ENCODE measurements at places on chromosomes 12 and 14.
A peak's percentile ranks its signal among the peaks of the same experiment; 100 is the strongest.

DNA sequence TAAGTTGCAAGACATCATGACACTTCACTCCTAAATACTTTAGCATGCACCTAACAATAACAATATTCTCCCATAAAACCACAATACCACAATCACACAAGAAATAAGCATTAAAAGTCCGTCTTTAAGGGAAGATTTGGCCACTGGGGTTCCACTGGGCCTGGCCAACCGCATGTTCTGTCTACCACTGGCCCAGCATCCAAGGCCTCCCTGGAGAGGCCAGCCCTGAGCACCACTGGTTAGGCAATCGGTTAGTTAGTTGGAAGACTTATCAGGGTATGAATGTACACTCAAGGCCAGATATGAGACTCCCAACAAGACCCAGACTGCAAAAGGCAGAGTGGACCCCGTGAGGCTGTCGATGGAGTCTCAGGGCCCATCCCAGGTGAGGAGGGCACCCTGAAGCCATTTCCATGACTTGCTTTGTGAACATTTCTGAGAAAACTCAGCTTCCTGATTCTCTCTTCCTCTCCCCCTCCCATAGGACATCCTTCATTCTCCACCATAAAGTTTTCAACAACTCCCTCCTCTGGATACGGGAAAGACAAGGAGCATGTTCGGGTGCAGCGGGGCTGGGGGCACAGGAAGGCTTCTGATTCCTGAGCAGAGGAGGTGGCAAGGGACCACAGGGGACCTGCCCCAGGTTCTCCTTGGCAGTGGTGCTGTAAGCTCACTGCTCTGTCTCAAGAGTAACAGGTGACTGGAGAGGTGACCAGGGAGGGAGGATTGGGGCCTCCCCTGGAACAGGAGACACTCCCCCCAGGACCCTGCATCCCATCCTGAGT, 5.9 kb downstream of the PXN start:
- DNase-seq: no peak

GRCh38 chr12:89247541-89247942, 104.8 kb downstream of the DUSP6 start:
- no peak for DNase-seq

DNA sequence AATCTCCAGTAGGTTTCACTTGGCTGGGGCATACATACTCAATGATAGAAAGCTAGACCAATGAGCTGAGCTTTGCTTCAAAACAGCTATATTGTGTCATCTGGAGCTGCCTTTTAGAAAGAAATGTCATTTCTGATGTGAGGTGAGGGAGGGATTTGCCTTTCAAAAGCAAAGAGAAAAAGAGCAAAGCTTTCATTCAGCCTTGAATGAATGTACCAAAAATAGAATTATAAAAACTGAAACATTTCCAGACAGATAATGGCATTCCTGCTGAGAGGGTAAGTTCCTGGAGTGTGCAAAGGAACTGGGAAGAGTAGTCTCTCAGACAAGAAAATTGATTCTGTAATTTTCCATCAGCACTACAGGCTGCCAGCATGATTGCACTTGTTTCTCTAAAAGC, 710.0 kb downstream of the LRFN5 start:
- DNase-seq: no peak

DNA sequence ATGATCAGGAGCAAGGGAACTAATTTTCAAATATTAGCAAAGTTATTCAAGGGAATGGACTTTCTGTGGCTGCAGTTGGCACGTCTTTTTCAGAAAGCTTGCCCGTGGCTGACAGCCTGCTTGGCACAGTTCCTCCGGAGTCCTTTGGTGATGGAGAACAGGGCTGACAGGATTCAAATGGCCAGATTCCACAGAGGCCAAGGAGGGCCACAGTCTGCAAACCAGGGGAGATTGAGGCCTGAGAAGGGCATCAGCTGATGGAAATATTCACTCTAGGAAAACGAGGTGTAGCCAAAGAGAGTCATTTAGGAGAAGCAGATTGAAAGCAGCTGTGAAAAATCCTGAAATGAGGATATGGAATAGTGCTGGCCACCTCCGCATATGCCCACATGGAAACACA, 178.3 kb downstream of the EMP1 start:
- DNase-seq: no peak

DNA sequence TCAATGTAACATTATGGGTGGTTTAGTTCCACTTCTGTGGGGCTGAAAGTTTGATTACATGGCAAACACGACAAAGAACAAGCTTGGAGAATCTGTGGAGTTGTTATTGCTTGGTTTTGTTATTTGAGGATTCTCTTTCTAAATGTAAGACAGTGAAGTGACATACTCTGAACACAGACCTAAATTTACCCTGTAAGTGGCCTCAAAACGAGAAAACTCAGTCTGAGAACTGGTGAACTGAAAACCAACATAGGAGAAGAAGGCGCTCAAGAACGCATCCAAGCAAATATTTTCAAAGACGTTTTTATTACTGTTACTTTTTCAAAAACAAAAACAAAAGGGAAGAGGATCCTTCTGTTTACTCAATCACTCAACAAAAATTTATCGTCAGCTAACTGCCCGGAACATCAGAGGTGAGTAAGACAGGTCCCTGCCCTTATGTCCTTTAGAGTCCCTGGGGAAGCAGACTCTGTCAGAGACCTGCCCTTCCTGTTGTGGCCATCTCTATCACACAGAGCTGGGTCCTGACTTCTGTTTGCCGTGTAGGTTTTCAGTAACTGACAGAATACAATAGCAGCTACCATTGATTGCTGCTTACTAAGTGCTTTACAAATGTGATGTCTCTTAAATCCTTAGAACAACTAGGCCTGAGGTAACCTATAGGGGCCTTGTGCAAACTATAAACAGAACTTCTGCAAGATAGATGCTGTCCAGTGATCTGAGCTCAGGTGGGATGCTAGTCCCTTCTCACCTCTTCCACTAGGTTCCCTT, 79.3 kb upstream of the C12orf71 start:
- no peak for DNase-seq

- peak; percentile 31 for DNase-seq
Measured at GRCh38 chr14:102138961-102139285, 774 bp upstream of the WDR20 start.

DNA sequence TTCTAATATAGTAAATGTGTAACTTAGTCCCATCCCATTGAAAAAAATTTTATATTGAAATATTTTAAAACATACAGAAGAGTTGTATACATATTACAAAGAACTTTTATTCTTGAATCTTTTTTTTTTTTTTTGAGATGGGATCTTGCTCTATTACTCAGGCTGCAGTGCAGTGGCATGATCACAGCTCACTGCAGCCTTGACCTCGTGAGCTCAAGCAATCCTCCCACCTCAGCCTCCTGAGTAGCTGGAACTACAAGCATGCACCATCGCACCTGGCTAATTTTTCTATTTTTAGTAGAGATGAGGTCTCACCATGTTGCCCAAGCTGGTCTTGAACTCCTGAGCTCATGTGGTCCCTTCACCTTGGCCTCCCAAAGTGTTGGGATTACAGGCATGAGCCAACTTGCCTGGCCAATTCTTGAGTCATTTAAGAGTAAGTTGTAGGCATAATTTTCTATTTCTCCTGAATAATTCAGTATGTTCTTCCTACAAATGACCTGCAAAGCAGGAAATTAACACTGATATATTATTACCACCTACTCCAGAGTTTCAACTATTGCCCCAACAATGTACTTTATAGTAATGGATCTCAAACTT, 153.0 kb upstream of the BMP4 start:
- DNase-seq: no peak

DNA sequence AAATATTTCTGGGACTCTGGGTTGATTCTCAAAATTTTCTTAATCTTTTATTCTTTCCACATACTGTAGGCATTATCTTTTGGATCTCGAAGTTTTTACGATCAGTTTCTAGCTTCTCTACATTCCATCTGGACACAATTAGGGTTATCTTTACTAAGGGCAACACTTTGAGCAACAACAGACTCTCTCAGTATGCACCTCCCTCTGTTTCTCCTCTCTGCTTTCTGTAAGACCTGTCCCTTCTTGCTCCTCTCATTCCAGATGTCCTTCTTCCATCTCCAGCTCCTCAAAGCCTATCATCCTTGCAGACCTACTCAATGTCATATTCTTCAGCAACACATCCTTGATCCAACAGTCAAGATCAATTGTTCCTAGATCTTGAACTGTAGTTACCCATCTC, 457.0 kb downstream of the SLC6A15 start:
- peak; percentile 49 for DNase-seq

GRCh38 chr14:61813096-61813606, 50.9 kb downstream of the SNAPC1 start:
- DNase-seq: peak; percentile 20

- no peak for DNase-seq
Measured at GRCh38 chr14:105173901-105174894, 5.6 kb upstream of the JAG2 start.

DNA sequence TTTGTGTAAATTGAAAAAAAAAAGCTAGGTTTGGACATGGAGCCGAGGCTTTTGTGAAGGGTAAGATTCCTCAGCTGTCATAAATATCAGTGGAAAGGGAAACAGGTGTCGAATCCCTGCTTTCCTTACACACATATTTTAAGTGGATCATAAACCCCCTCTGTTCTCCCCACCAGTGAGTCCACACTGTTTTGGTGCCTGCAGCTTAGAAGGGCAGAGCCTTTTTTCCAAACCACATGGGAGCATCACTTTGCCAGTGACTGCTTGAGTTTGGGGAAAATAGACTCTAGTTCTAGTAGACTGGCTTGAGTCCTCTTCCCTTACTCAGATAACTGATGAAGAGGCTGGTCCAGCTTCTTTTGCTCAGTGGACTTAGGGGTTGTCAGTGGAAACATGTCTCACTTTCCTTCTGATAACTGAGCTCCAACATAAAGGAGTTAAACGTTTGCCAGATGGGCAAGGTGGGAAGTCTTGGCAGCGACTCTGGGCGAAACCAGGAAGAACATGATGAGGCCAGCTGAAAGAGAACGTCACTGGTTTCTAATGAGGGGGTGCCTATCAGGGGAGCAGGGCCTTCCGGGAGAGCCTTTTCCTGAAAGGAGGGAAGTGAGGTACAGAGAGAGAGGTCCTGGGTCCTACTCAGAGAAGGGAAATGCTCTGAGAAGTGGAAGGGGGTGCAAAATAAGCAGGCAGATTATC, 168.1 kb upstream of the PARP11 start:
- no peak for DNase-seq

DNA sequence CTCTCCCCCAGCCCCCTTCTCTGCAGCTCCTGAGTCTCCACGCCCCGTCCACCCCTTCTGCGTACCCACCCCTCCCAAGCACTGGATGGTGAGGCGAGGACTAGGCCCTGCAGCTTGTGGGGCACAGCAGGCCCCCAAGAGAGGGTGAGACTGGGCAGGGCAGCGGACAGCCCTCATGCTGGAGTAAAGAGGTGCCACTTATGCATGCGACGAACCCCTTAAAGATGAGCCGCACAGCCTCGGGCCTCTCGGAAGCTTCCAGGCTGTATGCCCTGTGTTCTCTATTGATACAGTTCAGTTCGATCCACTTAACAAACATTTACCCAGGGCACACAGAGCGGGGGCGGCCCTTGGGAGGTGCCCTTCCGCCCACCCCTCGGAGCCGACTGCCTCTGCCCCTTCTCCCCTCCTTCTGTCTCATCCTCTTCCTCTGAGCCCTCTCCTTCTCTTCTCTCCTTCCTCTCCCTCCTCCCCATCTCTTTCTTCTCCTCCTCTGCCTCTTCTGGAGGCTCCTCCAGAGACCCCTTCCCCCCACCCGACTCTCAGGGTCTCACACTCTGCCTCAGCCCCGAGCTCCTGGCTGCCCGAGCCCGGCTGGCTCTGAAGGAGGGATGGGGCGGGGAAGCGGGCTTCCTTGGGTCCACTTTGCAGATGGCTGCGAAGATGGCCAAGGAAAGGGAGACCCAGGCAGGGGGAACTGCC, 32.7 kb upstream of the DLK1 start:
- DNase-seq: no peak

GRCh38 chr12:10749700-10750384, 26.7 kb upstream of the YBX3 start:
- DNase-seq: peak; percentile 86

GRCh38 chr14:75595226-75595625, 16.8 kb downstream of the FLVCR2 start:
- DNase-seq: peak; percentile 25

- no peak for DNase-seq
Measured at GRCh38 chr14:101525640-101526527, 35.4 kb upstream of the DIO3 start.

DNA sequence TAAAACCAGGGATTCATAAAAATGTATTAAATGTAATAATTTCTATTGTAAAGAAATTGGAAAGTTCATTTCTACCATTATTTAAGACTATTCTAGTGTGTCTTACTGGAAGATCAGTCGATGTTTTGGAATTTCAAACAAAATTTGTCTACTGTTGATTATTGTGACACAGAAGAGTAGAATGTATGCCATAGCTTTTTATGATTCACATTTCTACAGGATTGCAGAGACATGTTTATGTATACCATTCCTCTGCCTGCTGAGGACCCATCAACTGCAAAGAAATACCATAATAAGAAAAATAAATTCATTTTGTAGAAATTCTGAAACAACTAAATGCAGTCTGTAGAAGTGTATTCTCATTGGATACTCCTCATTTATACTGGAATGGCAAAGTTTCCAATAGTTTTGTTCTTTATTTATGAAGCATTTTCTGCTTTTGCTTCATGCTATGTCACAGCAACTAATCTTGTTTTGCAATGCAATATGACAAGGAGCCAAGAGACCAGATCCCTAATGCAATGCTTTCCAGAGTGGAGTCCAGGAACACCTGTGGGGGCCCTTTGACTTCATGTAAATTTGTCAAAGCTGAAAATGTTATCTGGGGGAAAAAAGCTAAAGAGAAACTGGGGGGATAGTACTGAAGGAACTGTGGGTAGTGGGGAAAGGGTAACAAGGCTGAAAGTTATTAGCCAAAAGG, 172.9 kb upstream of the LRIG3 start:
- DNase-seq: peak; percentile 74

GRCh38 chr12:121857322-121858246, 1.1 kb downstream of the HPD start:
- DNase-seq: no peak

DNA sequence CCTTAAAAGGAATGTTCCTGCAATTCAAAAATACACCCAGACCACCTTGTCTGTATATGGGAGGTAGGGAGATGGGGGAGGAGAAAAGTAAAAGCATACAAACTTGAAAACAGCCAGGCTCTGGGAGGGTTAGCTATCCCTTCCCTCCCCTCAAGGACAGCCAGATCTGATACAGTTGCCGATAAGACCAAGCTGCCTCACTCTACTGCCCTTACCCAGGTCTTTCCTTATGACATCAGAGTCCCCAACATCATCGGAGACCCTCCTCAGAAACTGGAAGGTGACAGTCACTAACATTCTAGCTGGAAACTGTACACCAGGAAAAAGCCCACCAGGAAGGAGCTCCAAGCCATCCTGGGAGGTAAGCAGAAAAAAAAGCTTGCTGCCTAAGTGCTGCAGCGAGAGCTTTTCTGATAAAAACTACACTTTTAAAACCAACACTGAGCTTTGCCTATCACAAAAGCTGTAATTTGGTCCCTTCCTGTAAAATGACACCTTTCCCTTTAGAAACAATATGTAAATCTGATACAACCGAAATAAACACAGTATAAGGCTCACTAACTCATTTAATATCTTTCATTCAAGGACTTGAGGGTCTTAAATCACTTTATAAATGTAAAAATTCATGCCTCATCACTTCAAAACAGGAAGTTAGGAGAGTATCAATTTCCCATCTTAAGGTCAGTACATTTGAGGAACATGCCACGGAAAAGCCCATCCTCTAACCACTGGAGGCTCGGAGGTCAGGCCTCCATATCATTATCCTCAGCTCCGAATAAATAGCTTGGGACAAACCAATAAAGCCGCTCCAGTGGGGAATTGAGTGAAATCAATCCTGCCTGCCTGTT, 20.4 kb upstream of the PLEKHH1 start:
- no peak for DNase-seq

GRCh38 chr14:67493092-67493717, 4.7 kb upstream of the TMEM229B start:
- DNase-seq: no peak

All from foreskin fibroblast (primary cell).